ENCODE measurements at places on chromosomes 1 and 21. TPM values are rescaled to one million over a fixed set of nuclear protein-coding genes. Genes with fewer than 3 reads are reported as not detected.

CFHR2 gene
- total RNA-seq, result not detected

BCL2L15 gene
- 0.93 TPM for total RNA-seq

SPRR4 gene
- not detected for total RNA-seq

CFHR4 gene
- total RNA-seq, result not detected

IFNAR1 gene
- 32.0 TPM for total RNA-seq

IRF2BP2 gene
- 147 TPM for total RNA-seq

C8B gene
- total RNA-seq, result not detected

- DNase-seq, result no peak
These were observed 3.0 kb downstream of the PEAR1 start for GRCh38 chr1:156896490-156897033.

GRCh38 chr1:216500273-216500967 is 77.2 kb upstream of the USH2A start:
- DNase-seq, result no peak

DNA sequence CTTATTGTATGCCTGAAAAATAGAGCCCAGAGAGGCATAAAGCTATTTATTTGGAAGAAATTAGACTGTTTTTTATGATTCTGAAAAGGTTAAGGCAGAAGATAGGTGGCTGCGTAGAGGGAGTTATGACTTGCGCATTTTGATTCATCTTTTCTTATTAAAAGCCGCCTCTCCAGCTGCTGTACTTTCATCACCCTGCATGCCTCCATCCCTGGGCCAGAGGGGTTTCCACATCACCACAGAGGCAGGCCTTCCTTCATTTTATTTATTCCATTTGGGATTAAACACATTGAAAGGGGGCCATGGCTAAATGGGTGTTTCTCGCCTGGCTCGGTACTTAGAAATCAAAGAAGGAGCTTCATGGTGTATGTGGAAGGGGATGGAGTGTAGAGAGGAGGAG is 14.6 kb upstream of the RGS8 start:
- no peak for DNase-seq

GRCh38 chr1:44377925-44378784 is 23.1 kb upstream of the ERI3 start:
- peak; percentile 60 for DNase-seq

DNA sequence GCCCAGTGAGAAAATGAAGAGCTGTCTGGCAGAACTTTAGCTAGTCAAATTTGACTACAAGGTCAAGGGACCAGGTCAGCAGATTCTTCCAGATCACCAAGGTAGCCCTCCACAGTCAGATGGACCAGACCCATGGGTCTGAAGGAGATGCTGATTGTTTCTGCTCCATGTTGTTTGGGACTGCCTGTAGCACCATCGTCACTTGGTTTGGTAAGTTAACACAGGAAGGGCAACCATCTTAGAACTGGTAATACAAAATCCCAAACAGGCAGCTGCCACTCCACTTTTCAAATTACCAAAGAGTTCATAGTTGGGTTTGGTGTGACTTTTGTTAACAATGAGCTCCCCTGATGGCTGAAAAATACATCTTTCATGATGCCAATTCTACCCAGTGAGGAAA is 9.0 kb downstream of the ITPKB start:
- no peak for DNase-seq

GRCh38 chr1:207981976-207982375 is 71.1 kb upstream of the CD34 start:
- no peak for DNase-seq

DNA sequence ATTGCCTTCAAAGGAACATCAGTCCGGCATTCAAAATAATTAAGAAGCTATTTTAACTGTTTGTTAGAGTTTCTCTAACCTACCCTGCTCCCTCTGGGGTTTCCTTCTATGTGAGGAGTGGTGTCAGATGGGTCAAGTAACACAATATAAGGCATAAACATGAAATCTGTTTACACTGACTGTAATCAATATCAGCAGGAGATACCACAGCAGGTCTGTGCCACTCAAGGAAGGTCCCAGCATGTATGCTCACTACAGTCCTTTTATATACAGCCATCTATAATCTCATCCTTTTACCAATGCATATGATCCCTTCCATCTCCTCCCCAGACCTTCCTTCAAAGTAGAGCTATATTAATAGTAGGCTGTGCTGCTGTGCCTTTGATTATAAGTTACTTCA is 25.4 kb downstream of the EEIG2 start:
- no peak for DNase-seq

All from activated CD4-positive, alpha-beta memory T cell treated with anti-CD3 and anti-CD28 coated beads for 36 hours (primary cell).